ENCODE measurements at places on chromosomes 3 and 15.

DNA sequence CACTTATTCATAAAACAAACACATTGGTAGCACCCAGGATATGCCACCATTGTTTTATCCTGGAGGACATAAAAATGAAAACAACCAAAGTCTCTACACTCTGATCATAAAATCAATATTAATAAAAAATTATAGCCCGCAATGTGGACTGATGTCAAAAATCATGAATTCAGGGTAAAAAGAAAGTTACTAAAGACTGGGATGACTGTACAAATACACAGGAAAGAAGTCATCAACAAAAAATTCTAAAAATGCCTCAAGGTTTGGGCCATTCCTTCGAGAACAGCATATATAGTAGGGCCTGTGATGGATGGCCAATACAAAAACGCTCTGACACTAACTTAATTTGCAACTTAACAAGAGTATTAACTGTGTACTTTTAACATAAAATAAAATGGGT is 76.8 kb downstream of the THBS1 start:
- peak; percentile 83 for DNase-seq

DNA sequence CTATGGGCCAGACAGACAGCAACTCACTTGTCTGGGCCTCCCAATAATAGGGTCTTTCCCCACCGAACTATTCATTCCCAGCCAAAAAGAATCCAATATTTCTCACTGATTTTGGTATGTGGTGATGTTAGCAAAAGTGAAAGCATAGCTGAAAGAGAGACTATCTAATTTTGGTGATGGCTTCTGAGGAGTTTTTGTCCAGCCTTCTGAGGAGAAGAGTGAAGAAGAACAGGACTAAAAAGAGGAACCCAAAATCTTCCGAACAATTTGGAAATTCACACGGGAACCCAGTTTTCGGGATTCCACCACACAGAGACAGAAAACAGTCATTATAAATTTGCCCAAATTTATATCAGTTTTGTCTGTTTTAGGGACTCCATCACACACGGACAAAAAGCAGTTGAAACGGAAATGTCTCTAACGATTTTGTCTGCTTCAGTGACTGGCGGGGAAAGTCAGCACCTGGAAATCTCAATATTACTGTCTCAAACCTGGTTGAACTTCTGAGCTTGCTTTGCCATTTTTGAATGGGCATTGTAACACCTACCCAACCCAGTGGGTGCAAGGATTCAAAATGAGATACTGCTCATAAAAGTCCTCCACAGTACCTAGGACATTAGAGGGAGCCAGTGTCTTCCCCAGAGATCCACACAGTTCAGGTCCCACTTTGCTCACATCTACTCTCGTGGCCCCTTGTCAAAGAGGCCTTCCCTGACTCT is 9.1 kb downstream of the CD80 start:
- no peak for DNase-seq

- no peak for DNase-seq
Measured at GRCh38 chr3:87288446-87288845, 12.1 kb upstream of the POU1F1 start.

GRCh38 chr3:2511356-2511755 is 412.7 kb downstream of the CNTN4 start:
- DNase-seq, result peak; percentile 17

GRCh38 chr3:11509173-11510000 is 134.3 kb downstream of the VGLL4 start:
- peak; percentile 93 for DNase-seq

DNA sequence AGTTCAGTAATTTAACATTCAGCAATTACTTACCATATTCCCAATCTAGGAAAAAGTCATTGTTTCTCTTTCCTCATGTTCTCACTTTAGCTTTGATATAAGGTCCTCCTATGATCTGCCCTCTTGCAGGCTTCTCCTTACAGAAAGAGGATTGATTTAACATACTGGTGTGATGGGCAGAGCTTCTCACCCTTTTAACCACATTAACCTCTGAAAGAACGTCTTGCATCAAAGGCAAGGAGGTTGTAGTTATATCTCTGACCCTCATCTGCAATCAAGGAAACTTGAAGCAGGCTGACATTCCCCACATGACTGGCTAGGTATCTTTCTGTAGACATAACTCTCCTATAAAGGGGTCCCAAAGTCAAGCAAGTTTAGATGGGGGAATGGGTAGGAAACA is 39.5 kb downstream of the BTLA start:
- no peak for DNase-seq

GRCh38 chr3:115401851-115402501 is 221.3 kb upstream of the GAP43 start:
- DNase-seq, result peak; percentile 88

DNA sequence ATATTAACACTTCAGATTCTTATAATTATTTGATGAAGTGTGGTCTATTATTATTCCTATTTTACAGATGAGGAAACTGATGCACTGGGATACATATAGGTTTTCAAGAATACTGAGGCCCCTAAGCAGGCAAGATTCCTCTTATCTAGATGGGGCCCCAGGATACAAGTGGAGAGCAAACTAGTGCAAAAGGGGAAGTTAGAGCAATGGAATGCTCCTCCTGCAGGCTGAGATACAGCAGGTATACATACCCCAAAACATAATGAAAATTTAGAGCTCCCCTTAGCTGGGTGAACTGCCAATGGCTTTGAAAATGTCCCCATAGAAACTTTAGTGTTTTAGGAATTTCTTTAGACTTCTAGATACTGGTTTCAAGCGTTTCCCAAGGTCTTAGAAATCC is 247.1 kb downstream of the CHST2 start:
- DNase-seq, result no peak

- no peak for DNase-seq
Measured at GRCh38 chr3:119279101-119279554, 15.1 kb upstream of the ARHGAP31 start.

GRCh38 chr3:172089250-172089649 is 49.9 kb downstream of the FNDC3B start:
- peak; percentile 22 for DNase-seq

DNA sequence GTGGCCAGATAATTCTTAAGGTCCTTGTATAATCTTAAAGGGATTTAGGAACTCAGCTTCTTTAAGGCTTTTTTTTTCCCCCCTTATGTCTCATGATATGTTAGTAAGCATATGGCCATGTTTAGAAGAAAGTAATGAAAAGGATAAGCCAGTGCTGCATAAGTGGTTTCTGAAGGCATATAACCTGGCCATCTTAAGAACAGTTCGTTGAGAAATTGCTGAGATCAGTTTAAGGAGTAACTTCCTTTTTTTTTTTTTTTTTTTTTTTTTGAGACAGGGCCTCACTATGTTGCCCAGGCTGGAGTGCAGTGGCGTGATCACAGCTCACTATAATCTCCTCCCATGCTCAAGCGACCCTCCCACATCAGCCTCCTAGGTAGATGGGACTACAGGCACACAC is 51.7 kb downstream of the UBE2E2 start:
- DNase-seq, result no peak

DNA sequence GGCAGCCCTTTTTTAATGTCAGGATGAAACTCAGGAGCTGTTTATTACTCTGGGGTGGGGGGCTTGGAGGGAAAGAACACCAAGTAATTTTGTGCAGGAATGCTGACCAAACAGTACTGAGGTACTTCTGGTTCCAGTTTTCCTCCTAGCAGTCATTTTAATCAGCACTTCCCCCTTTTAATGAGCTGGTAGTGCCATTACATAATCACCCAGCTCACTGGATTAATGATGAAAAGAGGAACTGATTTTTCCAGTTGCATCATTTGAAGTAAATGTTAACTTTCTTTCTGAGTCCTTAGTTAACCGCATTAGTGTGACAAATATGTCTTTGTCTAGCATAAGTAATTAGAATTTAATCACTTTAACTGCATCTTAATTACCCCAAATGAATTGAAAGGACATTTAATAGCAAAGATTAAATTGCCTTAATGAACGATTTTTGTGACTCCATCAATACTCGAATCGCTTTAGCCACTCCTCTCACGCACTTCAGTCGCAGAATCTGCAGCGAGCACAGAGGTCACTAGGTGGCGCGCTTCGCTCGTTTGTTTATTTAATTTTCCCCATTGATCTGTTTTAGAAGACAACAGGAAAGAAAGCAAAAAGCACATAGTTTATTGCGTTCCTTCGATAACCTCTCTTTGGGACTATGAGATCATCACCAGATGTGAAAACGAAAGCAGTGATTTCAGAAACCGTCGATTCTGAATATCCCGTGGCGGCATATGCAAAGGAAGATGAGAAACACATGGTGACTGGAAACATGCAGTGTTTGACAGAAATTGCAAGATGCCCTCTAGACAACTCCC is 9.8 kb downstream of the ONECUT1 start:
- DNase-seq, result peak; percentile 41

DNA sequence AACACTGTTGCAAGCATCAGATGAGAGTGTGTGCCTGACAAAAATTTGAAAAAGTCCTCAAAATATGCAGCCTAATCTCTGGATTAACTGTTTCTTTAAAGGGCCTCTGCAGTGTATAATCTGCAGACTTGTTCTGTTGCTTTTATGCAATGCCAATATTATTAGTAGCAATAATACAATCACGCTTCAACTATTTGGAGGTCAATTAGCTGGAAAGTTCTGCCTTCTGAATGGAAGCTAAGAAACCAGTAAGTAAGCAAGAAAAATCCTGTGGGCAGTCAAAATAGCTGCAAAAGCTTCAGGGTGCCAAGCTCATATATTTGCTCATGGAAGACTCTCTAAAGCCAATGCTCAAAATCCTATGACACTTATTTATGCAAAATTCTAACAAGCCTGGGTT is 153.2 kb upstream of the NR2F2 start:
- no peak for DNase-seq

GRCh38 chr3:53361852-53362251 is 14.5 kb upstream of the DCP1A start:
- no peak for DNase-seq

DNA sequence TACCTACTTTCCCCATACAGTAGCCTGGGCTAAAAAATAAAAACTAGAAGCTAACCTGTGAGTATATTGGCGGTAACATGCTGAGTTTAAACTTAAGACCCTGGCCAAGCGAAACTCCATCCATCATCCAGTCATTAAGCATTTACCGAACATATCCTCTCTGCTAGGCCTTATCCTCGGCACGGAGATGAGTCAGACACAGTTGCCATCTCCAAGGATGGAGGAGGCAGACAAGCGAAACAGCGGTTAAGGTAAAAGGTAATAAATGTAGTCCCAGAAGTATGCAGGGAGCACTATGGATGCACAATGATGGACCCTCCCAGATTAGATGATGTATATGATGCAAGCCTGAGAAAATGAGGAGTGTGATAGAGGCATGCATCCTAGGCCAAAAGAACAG is 143.6 kb downstream of the RYR3 start:
- DNase-seq, result no peak

GRCh38 chr3:23885210-23885609 is 31.6 kb downstream of the NKIRAS1 start:
- no peak for DNase-seq

- no peak for DNase-seq
Measured at GRCh38 chr3:112530573-112530972, 31.2 kb downstream of the ATG3 start.

- DNase-seq, result no peak
Measured at GRCh38 chr3:134356411-134357040, 17.7 kb downstream of the AMOTL2 start.

DNA sequence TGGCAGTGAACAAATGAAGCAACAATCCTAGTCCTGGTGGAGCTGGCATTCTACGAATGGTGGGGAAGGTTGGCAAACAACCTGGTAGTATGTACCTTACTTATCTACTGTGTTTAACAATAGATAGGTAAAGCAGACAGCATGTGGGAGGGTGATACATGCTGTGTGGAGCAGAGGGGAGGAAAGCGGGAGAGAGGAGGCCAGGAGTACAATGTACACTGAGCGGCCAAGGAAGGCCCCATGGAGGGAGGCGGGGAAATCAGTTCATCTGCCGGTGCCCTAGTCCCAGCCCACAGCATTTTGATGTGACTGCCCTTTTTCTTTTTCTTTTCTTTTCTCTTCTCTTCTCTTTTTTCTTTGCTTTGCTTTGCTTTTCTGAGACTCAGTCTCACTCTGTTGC is 5.3 kb upstream of the RHCG start:
- DNase-seq, result no peak

- no peak for DNase-seq
Measured at GRCh38 chr3:14141602-14142341, 16.9 kb downstream of the TMEM43 start.

DNA sequence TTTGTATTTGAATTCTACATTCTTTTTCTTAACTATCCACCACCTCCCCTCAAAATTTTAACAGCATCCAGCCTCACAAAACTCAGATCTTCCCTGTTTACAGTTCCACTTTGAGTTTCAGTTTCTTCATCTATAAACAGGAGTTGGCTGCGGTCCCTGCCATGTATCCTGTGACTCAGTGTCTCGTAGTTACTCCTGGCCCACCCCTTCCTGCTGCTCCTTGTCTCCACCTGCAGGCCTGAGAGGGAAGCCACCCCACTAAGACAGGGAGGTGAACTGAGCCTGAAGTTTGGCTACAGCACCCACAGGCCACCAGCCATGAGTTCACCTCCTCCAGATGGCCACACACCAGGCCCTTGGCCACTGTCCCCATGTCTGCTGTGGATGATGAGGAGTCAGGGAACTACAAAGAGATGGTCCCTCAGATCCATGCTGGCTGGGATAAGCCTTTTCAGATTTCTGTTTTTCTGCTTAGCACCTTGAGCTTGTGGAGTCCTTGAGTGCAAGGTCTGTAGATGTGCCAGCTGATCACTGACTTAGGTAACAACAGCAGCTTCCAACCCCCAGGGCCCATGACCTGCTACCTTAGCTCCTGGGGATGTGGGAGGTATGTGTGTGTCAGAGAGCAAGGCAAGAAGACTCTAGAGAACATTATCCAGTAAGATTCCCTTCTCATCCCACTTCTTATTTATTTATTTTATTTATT is 37.5 kb downstream of the CD86 start:
- DNase-seq, result peak; percentile 5

DNA sequence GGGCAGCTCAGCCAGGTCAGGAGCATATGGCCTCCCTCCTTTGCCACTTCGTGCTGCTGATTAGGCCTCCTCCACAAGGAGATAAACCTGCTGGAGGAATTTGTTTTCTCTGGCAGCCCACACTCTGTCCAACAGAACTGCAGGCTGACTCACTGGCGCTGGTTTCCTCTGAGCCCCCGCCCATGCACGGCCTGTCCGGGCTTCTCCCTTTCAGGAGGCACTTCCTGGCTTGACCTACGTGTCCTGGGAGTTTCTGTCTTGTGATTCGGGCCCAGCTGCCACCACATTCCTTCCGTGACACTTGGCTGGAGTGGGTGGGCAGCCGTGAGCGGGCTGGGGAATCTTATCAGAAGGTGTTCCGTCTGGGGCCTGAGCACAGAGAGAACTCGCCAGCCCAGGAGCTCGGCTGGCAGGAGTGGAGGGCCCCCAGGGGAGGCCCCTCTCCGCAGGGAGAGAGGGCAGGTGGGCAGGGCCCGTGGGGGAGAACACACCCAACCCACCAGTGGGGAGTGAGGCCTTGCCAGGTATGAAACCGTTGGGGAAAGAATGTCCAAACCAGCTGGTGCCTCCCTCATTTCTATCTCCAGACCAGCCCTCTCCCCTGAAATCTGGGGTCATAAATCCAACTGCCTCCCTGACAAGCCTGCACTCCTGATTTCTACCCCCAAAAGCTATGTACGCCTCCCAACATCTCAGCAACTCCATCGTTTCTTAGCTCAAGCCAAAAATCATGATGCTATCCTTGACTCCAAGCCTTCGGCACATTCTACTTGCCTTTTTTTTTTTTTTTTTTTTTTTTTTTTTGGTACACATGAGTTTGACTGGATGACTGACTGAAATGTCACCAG is 110.6 kb upstream of the MEF2A start:
- DNase-seq, result peak; percentile 76
